SW 1271 (cell line): ENCODE measurements at places on chromosomes 5 and 9.

- no peak for DNase-seq
Measured at GRCh38 chr9:98064623-98065392, 8.3 kb downstream of the NANS start.

- no peak for DNase-seq
Measured at GRCh38 chr9:84750152-84750865, 80.8 kb downstream of the NTRK2 start.

DNA sequence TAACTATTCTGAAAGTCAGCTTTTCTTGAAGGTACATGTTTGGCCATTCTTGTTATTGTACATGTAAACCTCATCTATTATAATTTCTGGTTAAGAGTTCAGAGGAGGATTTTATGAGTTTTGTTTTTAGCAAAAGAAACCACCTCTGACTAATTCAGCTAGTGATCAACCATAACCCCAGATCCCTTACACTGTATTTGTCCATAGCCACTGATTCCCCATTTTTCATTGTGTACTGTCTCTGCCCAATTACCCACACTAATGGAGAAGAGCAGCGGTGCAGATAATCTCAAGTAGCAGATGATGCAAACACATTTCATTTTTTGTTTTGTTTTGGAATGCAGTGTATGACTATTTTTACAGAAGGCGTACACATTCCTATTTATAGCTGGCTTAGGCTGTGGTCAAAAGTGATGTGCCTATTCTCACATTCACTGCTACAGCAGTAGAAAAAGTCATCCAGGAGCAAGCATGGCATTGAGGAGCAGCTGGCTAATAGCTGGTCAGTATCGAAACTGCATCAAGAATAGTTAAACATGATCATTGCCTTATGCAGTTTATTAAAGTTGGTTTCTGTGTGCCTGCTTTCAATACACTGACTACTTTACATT lies 988.3 kb downstream of the DTWD2 start:
- no peak for DNase-seq

DNA sequence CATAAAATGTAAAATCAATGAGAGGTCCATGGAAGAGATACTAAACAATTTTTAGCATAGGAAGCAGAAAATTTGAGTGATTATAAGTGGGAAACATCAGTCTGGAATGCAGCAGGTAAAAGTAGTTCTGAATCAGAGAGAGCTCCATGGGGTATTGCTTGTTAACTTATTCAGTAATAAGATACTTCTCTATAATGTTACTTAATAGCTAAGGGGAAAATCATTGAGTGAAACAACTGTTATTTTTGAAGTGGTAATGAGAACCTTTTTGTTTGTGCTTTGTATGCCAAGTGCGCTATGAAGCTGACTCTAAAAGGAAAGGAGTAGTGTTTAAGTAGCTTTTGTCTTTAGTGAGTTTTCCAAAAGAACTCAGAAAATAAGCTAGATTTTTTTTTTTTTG lies 95.2 kb downstream of the ERBIN start:
- no peak for DNase-seq

GRCh38 chr9:36288070-36288469 lies 29.8 kb upstream of the GNE start:
- no peak for DNase-seq

DNA sequence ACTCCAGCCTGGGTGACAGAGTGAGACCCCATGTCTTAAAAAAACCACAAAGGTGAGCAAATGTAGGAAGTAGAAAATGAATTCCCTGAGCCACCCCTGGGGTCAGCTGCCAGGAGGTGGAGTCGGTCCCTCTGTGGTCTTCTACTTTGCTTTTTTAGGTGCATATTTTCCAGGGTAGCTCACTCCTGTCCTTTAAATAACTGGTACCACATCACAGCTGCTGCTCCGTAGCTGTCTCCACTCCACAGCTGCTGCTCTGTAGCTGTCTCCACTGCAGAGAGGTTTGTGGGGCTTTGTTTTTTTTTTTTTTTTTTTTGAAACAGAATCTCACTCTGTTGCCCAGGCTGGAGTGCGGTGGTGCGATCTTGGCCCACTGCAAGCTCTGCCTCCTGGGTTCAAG lies 8.9 kb downstream of the WDR5 start:
- no peak for DNase-seq

DNA sequence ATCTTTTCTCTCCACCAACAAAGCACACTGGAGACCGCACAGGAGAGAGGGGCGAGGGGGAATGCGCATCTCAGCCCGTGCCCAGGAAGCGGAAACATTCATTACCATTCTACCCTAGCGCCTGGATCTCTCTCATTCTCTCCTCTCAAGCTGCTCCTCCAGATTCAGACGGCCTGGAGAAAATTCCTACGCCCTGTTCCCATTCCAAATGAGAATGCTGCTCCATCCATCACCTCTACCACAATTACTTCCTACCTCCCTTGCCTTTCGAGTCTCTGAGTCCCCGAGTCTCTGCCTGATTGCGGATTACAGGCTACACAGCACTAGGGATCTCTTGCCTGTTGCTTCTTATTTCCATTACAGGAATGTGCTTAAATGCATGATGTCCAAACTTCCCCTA lies 6.7 kb downstream of the DDX31 start:
- no peak for DNase-seq
